Activated CD8-positive, alpha-beta T cell treated with anti-CD3 and anti-CD28 coated beads, Interleukin-2, amount 10 ng/mL, durations not matched to agents 7 days and 5 days (primary cell): ENCODE measurements at places on chromosomes 7 and 10. TPM values are rescaled to one million over a fixed set of nuclear protein-coding genes. Genes with fewer than 3 reads are reported as not detected.

DNA sequence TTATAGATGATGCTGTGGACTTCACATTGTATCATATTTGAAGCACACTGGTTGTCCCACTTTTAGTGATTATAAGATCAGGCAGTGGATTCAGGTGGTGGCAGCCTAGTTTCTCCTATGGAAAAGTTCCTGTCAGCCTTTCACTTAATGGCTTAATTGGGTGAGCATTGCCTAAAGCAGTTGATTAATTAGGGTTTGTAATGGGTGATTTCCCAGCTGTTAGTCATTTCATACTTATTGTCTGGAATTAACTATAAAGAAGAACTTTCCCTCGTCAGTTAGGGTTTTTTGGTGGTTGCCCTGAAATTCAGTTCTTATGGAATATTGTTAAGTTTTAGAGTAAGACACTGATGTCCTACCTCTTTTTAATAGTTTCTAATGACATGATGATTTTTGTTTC is 78.8 kb downstream of the SLC25A40 start:
- no peak for DNase-seq

- DNase-seq = no peak
Observed at GRCh38 chr10:62749093-62749683, 55.3 kb upstream of the ADO start.

DNA sequence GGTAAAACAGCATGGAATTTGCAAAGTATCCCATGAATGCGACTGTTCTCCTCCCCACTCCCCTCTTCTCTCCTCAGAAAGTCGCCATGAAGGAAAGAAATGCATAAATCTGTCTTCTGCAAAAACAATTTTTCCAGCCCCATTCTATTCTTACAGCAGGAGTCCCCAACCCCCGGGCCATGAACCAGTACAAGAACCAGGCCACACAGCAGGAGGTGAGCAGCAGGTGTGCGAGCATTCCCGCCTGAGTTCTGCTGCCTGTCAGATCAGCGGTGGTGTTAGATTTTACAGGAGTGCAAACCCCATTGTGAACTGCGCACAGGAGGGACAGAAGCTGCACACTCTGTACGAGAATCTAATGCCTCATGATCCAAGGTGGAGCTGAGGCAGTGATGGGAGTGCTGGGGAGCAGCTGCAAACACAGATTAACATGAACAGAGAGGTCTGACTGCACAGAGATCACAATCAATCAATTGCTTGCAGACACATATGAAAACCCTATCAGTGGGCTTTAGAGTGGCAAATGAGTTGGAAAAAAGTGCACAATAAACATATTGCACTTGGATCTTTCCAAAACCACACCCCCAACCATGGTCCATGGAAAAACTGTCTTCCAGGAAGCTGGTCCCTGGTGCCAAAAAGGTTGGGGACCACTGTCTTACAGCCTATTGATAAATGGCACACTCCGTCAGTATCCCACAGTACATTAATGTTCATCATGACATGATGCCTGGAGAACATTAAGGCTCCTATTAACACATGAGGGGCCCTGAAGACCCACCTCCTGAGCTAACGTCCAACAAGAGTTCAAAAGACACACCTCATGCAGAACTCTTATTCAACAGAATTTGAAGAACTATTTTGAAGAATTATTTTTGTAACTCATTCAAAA is 205.0 kb downstream of the PTPRN2 start:
- DNase-seq = no peak

- no peak for DNase-seq
Observed at GRCh38 chr10:43238462-43238861, 28.4 kb downstream of the RASGEF1A start.

Gene OR2A12
- total RNA-seq = not detected

Gene ELFN1
- total RNA-seq = not detected
